Cortex of kidney (tissue), 1 donor: ENCODE measurements at places on chromosomes 5 and 9.

DNA sequence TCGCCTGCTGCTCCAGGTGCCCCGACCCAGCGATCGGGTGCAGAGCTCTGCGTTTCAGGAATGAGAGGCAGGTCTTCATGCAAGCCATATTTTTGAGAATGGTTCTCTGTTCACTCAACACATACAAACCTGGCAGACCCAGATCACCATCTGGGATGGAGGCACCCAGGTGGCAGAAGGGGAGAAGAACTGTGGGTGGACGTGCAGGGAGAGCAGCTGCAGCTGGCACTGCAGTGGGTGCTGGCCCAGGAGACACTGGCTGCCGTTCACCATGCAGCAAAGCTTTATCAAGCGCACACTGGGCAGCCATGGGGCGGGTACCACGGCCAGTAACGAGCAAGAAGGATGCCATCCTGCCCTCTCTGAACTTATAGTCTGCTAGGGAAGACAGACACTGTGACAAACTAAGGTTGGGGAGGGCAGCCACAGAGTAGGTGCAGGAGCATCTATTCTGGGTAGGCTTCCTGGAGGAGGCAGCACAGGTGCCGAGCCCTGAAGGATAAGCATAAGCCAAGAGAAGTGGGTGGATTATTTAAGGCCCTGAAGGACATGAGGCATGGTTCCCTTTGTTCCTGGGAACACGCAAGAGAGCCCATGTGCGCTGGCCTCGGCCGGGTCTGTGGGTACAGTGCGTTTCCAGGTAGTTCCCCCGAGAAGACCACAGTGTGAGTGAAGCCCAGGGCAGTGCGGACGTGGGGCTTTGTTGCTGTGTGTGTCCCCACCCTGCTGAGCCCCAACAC is 46.2 kb upstream of the FCN2 start:
- no peak for DNase-seq

DNA sequence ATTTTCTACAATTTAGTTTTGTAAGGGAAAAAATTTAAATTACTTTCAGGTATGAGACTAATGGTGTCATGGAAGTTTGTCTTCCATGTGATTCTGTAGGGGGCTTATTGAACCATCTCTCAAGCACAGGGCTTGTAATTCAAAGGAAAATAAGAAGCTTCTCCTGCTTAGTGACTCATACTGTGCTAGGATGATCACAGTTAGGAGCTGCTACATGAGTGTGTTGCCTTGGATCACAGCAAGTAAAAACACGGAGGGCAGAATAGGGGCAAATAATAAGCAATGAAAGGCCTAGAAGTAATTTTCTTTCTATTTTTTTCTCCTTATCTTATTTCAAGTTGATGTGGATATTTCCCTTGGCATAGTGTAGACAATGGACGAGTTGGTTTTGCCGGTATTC is 28.9 kb downstream of the TMEM167A start:
- no peak for DNase-seq

- no peak for DNase-seq
These were observed 60.3 kb downstream of the MAPKAP1 start for GRCh38 chr9:125646621-125647100.

GRCh38 chr5:1937590-1937989 is 54.9 kb upstream of the IRX4 start:
- DNase-seq = no peak

DNA sequence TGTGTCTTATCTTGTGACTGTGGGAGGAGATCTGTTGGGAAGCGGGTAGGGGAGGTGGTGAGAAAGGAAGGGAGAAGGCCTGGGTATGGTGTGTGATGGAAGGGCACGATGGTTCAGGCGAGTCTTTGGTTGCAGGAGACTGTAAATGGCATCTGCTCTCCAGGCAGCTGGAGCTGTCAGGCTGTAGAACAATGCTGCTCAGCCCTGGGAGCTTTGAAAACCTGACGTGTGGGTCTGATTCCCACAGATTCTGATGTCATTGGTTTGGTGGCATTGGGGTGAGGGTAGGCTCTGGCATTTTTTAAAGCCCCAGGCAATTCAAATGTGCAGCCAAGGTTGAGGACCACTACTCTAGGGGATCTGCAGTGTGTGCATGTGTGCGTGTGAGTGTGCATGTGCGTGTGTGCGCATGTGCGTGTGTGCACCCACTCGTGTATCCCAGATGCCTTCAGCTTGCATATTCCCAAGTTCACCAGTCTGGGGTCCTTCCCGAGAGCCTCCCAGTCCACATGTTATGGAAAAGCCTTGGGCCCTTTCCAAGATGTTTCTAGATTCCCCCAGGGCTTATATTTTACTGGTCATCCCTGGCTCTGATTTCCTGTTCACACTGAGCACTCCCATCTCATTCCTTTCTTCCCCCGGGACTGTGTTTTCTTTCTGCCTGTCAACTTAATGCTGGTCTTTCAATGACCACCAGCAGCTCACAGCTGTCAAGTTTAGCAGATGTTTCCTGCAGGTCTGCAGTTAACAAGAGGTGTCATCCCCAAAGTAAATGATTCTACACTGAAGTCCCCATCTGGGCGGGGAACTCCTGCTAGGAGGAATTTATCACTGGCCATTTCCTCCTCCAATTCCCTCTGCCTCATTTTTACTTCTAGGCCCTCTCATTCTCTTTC is 34.0 kb downstream of the BOD1 start:
- DNase-seq = no peak

GRCh38 chr5:34007201-34007620 is 639 bp downstream of the AMACR start:
- DNase-seq = no peak

GRCh38 chr5:80181618-80182211 is 74.1 kb downstream of the SERINC5 start:
- DNase-seq = no peak

DNA sequence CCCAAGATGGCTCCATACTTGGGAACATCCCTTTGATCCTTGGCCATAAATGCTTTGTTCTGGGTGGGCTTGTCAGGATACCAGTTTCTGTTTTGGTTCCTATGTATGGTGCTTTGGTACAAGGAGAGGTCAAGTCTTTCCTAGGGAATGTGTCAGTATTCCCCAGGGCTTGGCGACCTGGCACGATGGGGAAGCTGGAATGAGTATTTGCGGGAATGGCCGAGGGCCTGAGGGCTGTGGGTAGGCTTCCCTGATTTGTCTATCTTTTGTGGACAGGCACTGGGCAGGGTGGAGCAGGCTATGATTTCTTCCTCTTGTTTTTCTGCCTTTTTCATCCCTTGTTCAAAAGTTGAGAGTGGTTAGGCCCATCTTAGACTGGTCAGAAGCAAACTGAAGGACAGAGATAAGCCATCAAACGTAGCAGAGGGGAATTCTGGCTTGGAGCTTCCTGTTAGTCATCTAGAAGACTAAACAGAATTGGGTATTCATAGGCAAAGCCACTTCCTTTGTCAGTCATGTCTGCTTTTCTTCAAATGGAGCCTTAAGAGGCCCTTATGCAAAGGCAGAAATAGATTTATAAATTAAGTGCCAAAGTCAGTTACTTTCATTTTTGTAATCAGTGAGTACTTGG is 13.7 kb downstream of the DOCK2 start:
- DNase-seq = no peak

DNA sequence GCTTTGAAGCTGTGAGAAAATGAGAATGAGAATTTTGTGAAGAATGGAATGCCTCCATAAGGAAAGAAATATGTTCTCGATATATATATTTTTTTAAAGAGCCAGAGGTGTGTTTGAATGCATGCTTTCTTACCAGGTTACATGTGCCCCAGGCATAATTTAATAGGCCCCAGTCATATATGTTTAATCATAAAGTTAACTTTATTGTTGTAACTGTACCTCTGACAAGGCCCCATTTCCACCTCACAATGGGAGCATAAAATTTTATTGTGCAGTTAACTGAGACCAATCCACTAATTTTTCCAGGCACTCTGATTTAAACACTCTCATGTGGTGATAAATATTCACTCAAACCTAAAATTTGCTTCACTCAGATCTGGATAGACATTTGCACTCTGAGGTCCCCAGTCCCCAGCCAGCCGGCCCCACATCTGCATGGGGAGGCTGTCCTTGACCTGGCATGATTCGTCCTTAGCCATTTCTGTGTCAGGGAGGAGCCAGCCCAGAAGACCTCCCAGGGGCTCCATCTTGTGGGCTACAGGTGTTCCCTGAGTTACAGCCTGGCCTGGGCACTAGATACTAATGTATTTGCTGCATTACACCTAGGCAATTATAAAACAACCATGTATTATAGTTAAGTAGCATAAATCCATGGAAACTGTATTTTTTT is 245.8 kb downstream of the MTRR start:
- no peak for DNase-seq

DNA sequence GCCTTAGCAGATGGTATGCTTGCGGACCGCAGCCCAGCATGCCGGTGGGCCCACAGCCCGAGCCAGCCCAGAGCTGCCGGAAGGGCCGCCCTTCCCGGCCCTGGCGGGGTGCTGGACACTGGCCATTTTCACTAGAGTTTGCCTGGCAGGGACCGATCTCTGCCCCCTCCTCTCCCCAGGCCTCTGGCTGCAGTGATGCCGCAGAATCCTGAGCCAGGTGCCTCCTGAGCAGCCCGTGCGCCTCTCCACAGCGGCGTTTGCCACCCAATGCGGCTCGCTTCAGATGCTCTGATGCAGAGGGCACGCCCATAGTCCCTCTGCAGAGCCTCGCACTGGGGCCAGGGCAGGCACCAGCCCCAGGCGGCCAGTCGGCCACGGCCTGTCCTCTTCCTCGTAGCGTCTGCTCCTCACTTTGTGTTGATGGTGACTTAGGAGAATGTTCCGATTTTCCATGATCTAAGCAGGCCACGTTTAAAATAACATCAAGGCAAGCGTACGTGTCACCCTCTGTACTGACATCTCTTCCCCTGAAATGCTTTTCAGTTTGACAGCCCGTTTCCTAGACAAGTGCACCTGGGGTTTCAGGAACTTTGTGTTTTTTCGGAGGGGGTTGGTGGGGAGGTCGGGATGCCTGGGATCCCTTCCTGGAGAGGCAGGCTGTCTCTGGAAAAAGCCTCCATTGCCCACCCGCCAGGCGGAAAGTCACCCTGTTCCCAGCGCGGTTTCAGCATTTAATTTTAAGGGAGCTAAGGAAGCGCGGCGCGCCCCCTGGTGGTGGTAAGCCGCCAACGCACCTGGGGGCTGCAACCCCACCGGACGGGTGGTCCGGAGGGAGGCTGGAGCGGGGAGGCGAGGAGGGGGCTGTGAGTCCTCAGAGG is 29.8 kb upstream of the HMCN2 start:
- DNase-seq = no peak

GRCh38 chr9:135098400-135099105 is 11.1 kb downstream of the OLFM1 start:
- no peak for DNase-seq

DNA sequence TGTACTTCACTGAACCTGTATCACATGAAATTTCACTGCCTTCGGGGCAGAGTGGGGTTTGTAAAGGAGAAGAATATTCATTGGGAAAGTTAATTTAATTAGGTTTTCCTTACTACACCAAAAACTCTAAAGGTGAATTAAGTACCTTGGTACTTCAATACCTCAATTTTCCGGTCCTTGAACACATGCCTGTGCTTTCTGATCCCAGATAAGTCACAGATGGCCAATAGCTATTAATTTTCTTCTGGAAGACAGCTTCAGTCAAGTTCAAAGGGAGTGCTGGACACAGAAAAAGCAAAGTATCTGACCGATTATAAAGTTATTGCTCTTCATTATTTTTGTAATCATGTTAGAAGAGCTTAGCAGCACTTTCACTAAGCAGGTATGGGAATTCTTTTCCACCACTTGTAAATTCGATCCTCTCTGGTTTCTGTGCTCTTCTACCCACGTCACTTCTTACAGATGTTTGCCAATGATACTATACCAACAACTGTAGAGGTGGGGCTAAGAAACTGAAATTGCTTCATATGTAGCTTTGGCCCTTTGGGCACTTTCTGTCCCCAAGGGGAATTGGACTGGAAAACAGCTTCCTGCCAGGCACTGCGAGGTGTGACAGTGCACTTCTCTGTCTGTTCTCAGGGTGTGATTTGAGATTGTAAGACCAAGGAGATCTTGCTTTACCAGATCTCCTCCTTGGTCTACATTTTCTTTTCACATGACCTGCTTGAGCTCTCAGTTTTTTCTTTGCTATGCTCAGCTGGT is 164.0 kb downstream of the CCDC192 start:
- DNase-seq = no peak

GRCh38 chr5:40587376-40587775 is 92.3 kb upstream of the PTGER4 start:
- no peak for DNase-seq

DNA sequence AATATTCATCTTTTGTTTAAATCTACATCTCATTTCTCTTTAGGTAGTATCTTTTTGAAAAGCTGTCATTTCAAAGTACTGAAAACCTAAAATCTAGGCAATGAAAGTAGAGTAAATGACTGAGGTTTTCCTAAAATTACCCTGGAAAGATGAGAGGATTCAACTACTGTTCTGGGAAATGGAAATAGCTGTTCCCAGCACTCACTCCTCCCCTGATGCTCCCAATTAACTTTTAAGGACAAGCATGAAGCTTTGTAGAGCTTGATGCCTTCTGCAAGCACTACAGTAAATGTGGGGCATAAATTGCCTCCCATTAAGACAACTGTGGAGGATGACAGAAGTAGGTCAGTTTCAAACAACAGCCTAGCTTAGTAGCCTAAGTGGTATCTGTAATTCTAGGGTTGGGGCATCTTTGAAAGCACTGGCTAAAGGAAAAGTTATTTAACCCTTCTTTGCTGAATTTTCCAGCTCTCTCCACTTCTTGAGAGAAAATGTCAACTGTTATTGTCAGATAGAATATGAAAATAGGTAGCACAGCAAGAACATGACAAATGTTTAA is 100.2 kb upstream of the GNA14 start:
- DNase-seq = no peak

GRCh38 chr5:111983459-111983858 is 226.5 kb upstream of the NREP start:
- DNase-seq = no peak

DNA sequence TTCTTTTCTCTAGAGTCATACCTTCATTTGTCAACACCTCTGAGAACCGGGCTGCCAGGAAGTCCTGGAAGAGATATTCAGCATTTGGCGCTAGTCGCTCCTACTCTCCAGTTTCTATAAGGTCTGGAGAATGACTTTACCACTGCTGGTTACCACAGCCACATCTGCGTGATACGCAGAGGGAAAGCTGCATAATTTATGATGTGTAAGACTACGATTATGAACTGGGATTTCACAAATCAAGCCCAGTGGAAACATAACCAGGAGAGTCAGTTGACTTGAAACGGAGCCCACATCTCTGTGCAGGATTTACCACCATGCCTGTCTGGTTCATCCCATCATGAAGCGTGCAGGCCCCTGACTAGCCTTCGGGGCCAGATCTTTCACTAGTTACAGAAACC is 72.6 kb downstream of the FGF1 start:
- DNase-seq = no peak

DNA sequence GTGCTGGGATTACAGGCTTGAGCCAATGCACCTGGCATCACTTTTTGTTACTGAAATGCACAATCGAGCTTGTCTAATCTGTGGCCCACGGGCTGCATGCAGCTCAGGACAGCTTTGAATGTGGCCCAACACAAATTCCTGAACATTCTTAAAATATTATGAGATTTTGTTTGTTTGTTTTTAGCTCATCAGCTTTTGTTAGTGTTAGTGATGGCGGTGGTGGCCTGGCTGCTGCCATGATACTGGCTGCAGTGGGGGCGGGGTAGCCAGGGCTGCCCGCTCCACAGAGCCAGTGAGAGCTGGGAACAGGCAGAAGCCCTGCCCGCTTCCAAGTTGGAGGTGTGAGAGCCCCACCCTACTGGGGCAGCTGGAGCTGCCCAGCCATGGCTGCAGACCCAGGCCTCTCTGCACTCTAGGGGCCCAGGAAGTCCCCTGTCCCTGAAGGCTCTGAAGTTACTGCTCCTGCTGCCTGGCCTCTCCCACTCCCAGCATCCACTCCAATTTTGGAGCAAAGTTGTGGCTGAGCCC is 76.6 kb upstream of the SHB start:
- DNase-seq = no peak

GRCh38 chr5:109053995-109054417 is 306.3 kb downstream of the FER start:
- DNase-seq = no peak
